ENCODE measurements at places on chromosomes 13 and 19. TPM values are rescaled to one million over a fixed set of nuclear protein-coding genes. Genes with fewer than 3 reads are reported as not detected.
A peak's percentile ranks its signal among the peaks of the same experiment; 100 is the strongest.

NCCRP1 gene
- not detected for total RNA-seq

- DNase-seq: peak; percentile 76
Measured at GRCh38 chr13:30576528-30576927, 41.2 kb upstream of the USPL1 start.

DNA sequence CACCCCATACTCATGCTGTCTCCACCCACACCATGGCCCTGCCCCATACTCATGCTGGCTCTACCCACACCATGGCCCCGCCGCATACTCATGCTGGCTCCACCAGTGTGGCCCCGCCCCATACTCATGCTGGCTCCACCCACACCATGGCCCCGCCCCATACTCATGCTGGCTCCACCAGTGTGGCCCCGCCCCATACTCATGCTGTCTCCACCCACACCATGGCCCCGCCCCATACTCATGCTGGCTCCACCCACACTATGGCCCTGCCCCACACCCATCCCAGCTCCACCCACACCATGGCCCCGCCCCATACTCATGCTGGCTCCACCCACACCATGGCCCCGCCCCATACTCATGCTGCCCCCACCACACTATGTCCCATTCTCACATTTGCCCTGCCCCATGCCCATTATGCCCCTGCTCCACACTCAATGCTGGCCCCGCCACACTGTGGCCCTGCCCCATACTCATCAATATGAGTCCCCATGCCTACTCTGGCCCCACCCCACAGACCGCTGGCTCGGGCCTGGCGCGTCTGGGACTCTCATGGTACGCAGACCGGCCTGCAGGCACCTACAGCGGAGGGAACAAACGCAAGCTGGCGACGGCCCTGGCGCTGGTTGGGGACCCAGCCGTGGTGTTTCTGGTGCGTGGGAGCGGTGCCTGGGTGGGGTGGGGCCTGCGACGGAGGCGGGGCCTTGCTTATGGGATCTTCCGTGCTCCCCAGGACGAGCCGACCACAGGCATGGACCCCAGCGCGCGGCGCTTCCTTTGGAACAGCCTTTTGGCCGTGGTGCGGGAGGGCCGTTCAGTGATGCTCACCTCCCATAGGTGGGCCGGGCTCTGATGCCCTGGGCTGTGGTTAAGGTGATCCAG, 3.7 kb upstream of the ARHGAP45 start:
- peak; percentile 61 for DNase-seq

GRCh38 chr13:105997581-105998550, 537.6 kb downstream of the EFNB2 start:
- no peak for DNase-seq

DNA sequence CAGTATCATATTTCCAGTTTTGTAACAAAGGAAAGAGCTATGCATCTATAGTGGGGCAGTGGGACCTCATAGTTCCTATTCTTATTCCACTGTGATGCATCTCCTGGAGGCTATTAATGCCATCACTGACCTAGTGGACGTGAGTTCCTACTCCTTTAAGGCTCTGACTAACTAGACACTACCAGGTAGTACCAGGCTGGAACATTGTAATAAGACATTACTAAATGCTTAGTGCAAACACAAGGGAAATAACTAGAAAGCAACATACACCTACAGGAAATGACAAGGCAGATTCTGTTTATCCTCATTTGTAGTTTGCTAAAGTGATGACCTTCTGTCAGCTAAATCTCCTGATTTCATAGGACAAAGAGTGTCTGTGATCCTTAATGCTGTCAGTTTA, 192.5 kb downstream of the POSTN start:
- DNase-seq: no peak

DNA sequence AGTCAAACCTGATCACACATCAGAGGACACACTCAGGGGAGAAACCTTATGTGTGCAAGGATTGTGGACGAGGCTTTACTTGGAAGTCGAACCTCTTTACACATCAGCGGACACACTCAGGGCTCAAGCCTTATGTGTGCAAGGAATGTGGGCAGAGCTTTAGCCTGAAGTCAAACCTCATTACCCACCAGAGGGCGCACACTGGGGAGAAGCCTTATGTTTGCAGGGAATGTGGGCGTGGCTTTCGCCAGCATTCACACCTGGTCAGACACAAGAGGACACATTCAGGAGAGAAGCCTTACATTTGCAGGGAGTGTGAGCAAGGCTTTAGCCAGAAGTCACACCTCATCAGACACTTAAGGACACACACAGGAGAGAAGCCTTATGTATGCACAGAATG, 8.2 kb upstream of the ZNF527 start:
- no peak for DNase-seq

GRCh38 chr13:102441085-102441484, 39.2 kb upstream of the FGF14 start:
- DNase-seq: no peak

Data from CD4-positive, alpha-beta memory T cell (primary cell).